ENCODE measurements at places on chromosomes 3 and 15.

- no peak for DNase-seq
Measured at GRCh38 chr15:76217882-76218217, 93.4 kb downstream of the ETFA start.

GRCh38 chr3:73855813-73856212, 231.1 kb upstream of the PDZRN3 start:
- no peak for DNase-seq

DNA sequence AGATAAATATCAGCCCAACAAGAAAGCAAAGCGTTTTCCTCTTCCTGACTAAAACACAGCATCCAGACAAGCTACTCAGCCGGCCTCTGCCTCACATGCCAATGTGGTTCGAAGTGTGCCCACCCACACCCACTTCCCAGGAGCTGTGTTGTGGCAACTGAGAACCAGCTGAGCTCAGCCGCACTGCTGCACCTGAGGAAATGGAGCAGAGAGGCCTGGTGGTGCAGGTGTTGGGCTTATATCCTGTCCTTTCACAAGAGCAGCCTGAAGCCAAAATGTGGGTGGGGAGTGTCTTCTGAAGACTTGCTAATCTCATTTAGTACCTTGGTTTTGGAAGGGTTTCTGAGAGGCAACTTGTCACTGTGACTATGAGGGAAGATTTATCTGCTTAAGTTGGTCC, 23.0 kb upstream of the RETNLB start:
- DNase-seq = no peak

GRCh38 chr3:116836286-116836685, 126.7 kb downstream of the TUSC7 start:
- DNase-seq = no peak

- DNase-seq = peak; percentile 21
Measured at GRCh38 chr3:175267561-175267960, 408.4 kb downstream of the NAALADL2 start.

DNA sequence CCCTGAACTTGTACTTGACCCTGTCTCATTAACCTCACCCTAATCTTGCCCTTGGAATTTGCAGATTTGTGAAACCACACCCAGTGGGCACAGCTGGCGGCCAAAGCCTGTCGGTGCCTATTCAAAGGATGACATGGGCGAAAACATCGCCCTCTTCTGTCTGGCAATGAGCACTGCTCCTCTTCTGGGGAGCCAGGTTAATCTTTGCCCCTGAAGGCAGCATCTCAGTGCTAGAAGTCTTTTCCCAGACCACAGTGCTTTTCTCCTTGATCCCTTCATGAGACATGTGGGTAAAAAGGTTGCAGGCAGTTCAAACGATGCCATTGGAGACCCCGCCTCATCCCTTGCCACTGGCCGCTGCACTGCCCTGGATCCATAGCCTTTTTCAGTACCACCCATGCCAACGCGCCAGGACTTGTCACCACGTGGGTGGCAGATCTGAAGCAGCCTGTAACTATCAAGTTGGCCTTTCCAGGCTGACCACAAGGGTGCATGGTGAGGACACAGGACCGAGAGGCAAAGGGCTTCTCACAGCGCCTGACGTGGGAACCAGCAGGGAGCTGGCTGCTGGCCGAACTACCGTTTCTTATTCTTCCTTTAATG, 6.5 kb upstream of the DNASE1L3 start:
- peak; percentile 57 for DNase-seq

- DNase-seq = no peak
Measured at GRCh38 chr15:98160236-98160635, 199.7 kb downstream of the ARRDC4 start.

DNA sequence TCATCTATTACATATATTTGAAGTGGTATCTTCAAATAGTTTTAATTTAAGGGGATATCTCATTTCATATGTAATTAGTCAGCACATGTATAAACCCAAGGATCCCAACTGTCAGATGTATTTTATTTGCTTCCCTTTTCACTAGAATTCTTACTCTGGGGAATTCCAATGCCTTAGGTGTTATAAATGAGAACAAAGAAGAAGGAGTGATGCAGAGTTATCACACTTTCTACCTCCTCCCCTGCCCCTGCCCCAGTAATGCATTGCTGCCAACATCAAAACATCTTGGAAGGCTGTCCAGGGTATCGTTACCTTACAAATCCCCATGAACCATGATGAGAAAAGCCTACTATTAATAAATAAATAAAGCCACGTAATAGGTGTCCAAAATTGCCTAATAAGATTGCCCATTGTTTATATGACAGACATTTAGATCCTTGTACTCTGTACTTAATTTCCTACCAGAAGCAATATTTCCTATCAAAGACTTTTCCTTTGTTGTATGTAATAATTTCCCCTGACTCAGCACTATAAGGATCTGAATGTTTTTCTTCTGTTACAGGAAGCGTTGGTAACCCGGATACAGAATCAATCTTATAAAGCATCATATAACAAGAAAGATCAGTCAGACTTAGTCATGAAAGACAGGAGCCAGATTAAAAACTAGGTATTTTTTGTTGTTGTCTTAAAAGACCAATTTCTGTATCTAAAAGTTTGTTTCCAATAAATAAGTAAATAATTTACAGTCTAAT, 38.8 kb downstream of the CBLB start:
- DNase-seq = no peak

DNA sequence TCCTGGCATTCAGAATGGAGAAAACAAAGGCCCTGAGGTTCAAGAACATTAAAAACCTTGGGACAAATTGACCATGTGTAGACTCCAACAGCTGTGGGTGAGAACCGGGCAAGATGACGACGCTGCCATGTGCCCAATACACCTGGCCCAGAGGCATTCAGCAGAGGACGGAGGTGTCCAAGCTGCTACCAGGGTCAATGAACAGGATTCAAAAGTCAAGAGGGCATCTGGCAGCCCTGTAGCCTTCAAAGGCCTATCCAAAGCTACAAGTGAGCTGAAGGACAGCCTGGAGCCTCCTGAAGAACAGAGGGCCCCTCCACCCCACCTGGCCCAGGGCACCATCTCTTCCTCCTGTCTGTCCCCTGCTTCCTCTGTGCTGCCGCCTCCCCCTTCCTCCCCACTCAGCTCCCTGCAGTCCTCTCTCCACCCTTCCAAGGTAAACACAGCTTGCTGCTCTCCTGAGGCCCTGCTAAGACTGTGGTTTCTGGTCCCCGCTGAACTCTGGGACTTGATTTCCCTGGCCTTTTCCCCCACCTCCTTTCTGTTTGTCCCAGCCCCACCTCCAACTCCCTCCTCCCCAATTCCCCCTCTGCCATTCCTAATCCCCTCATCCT, 57.5 kb downstream of the HMCES start:
- no peak for DNase-seq

DNA sequence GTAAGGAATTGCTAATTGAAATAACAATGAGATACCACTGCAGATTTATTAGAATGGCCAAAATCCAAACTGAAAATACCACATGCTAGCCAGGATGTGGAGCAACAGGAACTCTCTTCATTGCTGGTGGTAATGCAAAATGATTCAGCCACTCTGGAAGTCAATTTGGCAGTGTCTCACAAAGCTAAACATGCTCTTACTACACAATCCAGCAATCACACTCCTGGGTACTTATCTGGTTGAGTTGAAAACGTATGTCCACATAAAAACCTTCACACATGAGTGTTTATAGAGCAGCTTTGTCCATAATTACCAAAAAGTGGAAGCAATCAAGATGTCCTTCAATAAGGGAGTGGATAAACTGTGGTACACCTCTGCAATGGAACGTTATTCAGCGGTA, 113.3 kb downstream of the SMAD6 start:
- DNase-seq = peak; percentile 86

DNA sequence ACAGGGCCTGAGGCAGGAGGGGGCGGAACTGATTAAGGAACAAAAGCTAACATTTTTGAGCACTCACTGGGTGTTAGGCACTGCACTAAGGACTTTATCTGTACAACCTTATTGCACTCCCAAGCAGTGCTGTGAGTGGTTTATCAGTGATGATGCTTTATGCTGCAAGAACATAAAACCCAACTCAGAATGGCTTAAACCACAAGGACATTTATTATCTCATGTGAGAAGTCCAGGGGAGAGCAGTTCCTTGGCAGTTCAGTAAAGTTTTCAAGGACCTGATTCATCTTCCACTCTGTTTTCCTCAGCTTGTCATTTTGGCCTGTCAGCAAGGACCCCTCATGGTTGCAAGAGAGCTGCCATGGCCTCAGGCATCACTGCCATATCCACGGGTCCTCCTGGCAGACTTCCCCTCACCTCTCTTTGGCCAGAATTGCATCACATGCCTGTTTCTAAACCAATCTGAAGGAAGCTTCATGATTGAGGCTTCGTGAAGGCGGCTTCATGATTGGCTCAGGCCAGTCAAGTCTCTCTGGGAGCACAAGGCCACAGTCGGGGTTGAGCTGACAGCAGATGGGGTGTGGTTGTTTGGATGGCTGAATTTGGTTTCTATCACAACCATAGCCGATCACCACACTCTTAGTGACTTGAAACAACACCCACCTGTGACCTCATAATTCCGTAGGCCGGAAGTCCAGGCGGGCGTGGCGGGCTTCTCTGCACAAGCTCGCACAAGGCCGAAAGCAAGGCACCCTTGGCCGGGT, 15.8 kb downstream of the EFCC1 start:
- no peak for DNase-seq

DNA sequence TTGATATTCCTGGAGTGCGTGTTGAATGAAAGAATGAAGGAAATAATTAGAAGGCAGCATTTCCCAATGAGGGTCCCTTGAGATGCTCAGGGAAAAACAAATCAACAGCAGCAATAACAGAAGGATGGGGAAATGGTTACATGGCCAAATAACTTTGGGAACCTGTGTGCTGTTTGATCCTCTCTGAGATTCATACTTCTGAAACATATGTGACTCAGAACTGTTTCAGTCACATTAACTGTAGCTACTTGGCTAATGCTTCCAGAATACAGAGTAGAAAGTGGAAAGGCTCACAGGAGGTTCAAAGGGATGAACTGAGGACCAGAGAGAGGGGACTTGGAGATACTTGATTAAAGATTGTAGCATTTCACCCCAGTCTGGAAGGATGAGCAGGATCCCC, 258.2 kb downstream of the SLCO3A1 start:
- no peak for DNase-seq

GRCh38 chr3:27302891-27303290, 66.3 kb downstream of the NEK10 start:
- no peak for DNase-seq

- DNase-seq = no peak
Measured at GRCh38 chr3:71305231-71306206, 278.0 kb downstream of the FOXP1 start.

DNA sequence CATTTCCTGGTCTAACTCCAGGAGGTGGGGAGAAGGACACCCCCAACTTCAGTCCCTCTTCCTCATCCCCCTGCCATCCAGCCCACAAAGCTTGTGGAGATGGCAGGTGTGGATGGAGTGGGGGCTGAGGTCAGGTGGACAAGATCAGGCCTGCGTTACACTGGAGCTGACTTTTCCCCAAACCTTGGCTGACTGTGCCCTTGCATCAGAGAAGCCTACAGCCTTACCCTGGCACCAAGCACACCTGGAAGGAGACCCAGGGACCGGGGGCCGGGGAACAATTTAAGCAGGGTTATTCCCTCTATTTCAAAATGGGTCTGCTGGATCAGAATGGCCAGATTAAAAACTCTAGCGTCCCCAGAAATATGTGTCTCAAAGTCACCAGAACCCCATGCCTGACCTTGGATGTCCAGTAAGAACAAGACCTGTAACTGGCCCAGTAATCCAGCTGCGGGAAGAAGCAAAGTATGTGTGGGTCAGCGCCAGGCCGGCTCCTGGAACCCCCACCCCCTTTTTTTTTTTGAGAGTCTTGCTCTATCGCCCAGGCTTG, 14.4 kb downstream of the TNK2 start:
- DNase-seq = no peak

- no peak for DNase-seq
Measured at GRCh38 chr3:197183582-197183981, 114.8 kb downstream of the DLG1 start.

DNA sequence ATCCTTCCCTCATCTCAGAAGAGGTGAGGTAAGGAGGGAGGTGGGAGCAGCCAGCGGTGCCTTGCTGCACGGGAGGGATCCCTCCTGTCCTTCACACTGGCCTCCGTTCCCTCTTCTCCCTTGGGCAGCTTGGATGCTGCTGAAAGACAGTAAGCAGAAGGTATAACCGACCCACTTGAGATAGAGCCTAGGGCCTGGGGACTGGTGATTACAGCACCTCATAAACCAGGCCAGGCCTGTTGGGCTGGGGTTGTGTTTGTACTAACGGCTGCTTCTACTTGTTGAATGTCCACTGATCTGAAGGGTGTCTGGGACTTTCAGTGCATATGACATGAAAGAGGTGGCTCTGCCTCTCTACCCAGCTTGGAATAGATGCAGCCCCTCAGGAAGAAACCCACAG, 25.0 kb downstream of the SEMA6D start:
- no peak for DNase-seq

DNA sequence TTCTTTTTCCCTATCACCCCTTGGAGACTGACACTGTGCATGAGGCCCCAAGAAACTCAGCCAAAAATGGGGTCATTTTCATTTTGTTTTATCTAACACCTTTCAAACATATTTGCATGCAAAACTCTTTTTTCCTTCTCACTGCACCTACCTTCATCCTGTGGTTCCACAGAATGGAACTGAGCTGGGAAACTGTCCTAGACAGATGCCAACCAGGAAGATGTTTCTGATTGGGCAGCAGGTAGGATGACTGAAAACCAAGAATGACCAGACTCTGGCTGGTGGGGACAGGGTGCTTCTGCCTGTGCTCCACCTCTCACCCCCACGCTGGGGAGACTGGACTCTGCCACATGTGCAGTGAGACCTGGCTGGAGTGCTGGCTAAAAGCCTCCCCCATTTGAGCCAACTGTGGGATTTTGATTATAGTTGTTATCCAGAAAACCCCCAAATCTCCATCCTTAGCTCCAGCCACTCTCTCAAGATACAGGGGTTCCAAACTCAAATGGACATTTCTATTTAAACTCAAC, 5.2 kb downstream of the PPIB start:
- DNase-seq = no peak

GRCh38 chr3:78742041-78742440, 1025.8 kb downstream of the ROBO1 start:
- DNase-seq = no peak

- peak; percentile 11 for DNase-seq
Measured at GRCh38 chr3:63639806-63640205, 12.7 kb upstream of the SNTN start.

- DNase-seq = no peak
Measured at GRCh38 chr15:72365844-72366243, 10.0 kb downstream of the HEXA start.

GRCh38 chr3:55271549-55271948, 215.6 kb downstream of the WNT5A start:
- no peak for DNase-seq

DNA sequence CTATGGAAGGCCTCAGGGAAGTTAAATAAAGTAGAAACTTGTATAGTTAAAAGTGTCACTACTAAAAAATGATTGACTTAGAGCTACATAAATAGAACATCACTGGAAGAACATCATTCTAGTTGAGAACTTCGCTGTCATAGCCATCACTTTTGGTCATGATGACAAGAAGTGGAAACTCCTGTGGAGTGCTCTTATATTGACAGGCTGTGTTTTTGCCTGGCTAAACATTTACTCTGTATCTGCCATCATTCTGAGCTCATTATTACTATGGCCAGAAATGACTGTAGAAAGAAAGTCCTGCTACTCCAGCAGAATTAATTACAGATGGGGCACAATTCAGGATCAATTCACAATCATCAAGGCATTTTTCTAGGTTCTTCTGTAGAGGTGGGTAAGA, 165.1 kb upstream of the GOLIM4 start:
- DNase-seq = no peak

GRCh38 chr15:64354688-64355344, 1.2 kb downstream of the CSNK1G1 start:
- DNase-seq = no peak

GRCh38 chr3:150327678-150328653, 80.1 kb upstream of the TSC22D2 start:
- no peak for DNase-seq
